ENCODE measurements at places on chromosomes 7 and 10. TPM values are rescaled to one million over a fixed set of nuclear protein-coding genes. Genes with fewer than 3 reads are reported as not detected.

The IFIT1B gene
- total RNA-seq, result not detected

The STEAP1B gene
- total RNA-seq, result 9.5 TPM

The GNAT3 gene
- not detected for total RNA-seq

The HMX2 gene
- total RNA-seq, result not detected

The IQUB gene
- total RNA-seq, result 0.56 TPM

The ADAMTS14 gene
- 0.30 TPM for total RNA-seq

The GBF1 gene
- total RNA-seq, result 43.2 TPM

Measured in neural crest cell (in vitro differentiated cells).